ENCODE measurements at places on chromosomes 1 and 21. TPM values are rescaled to one million over a fixed set of nuclear protein-coding genes. Genes with fewer than 3 reads are reported as not detected.

- no peak for DNase-seq
These were observed 72.9 kb upstream of the ZNF678 start for GRCh38 chr1:227490478-227490877.

The ATP6V1G3 gene
- total RNA-seq, result not detected

The HSD3B1 gene
- not detected for total RNA-seq

DNA sequence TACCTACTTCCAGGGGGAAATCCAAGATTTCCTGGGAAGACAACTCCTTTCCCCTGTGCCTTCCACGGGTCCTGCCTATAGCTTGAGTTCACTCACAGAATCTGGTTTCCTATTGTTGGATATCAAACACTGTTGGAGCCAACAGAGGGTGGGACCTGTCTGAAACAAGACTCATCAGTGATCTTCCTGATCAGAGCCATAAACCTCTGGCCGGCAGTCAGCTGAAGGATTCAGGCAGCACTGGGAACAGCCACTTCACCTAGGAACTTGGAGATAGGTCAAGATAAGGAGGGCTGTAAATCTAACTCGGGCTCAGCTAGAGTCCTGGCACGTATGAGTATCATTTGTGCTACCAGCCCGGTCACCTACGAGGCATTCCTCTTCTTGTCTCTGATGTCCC, 23.3 kb downstream of the SH3BP5L start:
- DNase-seq, result no peak

The RAB25 gene
- total RNA-seq, result not detected

The HAO2 gene
- not detected for total RNA-seq

DNA sequence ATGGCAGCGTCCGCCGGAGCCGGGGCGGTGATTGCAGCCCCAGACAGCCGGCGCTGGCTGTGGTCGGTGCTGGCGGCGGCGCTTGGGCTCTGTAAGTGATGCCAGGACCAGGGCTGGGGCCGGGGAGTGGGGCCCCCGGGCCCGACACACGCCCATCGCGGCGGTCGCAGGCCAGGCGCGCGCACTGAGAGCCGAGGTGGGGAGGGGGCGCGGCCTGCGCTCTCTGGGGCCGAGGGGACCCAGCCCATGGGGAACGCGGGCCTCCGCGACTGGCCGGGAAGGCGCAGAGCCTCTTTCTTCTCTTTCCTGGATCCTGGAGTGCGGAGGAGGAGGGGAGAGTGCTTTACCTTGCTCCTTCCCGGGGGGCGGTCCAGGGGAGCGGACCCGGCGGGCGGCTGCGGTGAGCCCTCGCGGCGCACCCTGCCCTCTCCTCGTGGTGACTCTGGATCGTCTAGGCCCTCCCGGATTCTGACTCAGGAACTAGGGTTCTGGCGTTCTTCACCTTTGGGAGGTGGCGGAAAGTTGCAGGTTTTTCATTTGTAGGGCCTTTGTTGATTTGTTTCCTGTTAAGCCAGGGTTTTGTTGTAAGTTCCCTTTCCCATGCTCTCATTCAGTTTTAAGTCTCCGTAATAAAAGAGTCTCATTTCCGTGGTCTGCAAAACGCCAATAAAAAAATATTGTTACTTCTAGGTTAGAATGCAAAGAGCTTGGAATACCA, 529 bp downstream of the MPZL1 start:
- DNase-seq, result no peak

The NPHP4 gene
- 4.9 TPM for total RNA-seq

The GLRX2 gene
- 37.0 TPM for total RNA-seq

DNA sequence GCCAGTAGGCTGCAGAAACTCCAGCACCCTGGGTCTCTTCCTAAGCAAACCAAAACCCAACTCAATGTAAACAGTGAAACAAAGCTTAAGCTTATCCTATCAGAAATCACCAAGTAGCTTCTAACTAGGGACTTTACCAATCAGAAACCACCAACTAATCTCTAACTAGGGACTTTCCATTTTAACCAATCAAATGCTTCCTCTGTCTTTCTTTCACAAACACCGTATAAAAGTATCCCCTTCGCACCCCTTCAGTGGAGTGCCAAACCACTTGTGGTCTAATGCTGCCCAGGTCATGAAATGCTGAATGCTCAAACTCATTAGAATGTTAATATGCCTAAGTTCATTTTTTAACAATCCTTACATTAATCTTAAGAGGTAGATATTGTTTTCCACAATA, 250.5 kb upstream of the DUSP10 start:
- DNase-seq, result no peak

- no peak for DNase-seq
These were observed 10.1 kb upstream of the TTLL10 start for GRCh38 chr1:1163538-1164070.

DNA sequence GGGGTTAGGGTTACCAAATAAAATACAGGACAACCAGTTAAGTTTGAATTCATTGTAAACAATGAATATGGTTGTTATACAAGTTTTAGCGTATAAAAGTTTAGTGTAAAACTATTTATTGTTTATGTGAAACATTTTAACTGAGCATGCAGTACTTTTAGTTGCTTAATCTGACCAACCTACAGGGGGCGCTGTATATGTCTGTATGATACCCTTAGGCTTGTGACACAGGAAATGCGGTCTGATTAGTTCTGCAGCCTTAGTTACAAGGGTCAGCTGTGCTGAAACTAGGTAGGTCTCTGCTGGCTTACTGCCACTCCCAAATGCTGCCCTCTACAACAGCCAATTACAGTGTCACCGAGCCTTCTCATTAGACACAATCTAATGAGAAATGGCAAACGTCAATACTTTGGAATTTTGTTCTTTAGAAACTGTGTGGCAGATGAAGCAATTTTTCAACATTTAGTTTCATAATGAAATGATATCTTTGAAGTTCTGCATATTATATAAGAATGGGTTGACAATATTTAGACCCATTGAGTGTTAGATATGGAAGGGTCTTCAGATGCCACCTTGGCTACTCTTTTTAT, 56.2 kb downstream of the NTNG1 start:
- no peak for DNase-seq

The NEK2 gene
- 0.25 TPM for total RNA-seq

The S100A12 gene
- 3.5 TPM for total RNA-seq

The KCNA2 gene
- 0.64 TPM for total RNA-seq

GRCh38 chr1:244111027-244111426, 59.9 kb downstream of the ZBTB18 start:
- DNase-seq, result no peak

The FCRL4 gene
- not detected for total RNA-seq

DNA sequence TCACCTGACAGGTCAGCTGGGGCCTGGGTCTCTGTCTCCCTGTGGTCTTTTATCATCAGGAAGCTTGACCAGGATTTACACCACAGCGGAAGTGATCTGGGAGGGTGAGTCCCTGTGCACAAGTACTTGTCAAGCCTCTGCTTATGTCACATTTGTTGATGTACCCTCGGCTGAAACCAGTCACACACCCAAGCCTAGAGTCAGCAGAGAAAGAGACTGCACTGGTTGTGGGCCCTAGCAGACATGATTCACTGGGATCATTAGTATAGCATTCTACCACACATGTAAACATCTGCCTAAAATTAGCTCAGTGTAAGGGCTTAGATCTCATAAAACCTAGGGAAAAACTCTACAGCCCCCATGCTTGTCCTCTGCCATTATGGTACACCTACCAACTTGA, 79.3 kb upstream of the LAMC2 start:
- no peak for DNase-seq

The LRRC71 gene
- total RNA-seq, result 0.17 TPM

- peak; percentile 17 for DNase-seq
These were observed 304 bp downstream of the PLPPR5 start for GRCh38 chr1:99004254-99004860.
